ENCODE measurements at places on chromosomes 12 and 14.

GRCh38 chr12:32331133-32331532, 68.2 kb upstream of the FGD4 start:
- no peak for DNase-seq

DNA sequence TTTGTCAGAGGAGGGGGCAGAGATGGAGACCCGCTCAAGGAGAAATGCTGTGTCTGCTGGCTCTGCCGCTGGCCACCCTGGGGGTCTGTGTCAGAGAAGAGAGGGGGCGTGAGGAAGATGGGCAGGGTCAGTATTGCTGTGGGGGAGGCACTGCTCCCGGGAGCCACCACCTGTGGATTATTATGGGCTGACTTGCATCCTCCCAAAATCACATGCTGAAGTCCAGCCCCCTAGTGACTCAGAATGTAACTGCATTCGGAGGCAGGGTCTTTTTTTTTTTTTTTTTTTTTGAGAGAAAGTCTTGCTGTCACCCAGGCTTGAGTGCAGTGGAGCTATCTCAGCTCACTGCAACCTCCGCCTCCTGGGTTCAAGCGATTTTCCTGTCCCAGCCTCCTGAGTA, 12.3 kb downstream of the ABCD4 start:
- no peak for DNase-seq

DNA sequence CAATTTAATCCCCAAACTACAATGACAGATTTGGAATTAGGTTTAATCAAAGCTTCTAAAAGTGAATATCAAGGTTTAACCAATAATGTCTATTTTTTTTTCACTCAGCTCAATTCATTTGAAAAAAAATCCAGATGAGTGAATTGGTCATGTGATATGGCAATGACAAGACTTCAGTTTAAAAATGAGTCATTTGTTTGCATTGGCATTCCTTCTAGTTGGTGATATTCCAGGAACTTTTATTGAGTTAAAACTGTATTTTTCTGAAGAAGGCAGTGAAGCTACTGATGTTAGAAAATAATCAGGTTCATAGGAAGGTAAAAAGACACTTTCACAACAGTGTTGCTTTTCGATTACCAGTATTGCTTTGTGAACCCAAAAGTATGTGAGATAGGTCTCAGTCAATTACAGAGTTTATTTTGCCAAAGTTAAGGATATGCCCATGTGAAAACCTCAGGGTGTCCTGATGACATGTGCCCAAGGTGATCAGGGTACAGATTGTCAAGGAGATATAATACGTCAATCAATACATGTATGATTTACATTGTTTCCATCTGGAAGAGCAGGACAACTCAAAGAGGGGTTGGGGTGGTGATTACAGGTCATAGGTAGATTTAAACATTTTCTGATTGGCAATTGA, 1214.9 kb downstream of the GALC start:
- peak; percentile 74 for DNase-seq

DNA sequence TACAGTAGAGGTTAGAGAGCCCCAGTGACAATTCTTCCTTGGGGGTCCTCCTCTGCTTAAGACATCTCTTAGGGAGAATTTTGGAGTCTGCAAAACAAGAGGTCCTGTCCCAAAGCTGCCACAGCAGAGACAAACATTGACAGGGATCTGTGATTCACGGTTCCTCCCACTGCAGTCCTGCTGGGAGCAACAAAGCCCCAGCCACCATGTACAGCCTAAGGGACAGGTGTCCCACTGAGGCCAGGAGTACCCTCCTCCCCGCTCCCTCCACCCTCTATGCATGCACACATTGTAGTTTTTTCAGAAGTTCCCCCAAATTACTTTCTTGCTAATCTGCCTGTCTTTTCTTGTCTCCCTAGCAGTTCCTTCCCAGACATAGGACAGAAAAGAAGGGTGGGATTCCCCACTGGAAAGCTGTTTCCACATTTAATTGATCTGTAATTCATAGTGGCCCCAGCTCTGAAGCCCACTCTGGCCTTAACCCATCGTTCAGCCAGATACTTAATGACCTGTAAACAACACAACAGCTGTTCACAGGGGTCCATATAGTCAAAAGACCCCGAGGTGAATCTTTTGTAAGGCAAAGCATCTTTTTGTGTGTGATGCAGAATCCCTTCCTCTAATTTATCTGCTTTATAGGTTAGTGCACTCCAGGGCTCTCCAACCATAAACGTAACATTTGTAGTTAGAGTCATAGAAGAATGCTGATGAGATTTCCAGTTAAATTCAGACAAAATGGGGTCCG, 13.9 kb upstream of the PRICKLE1 start:
- no peak for DNase-seq

GRCh38 chr14:29278301-29279263, 512.0 kb downstream of the FOXG1 start:
- no peak for DNase-seq

GRCh38 chr12:113823016-113823415, 143.1 kb downstream of the RBM19 start:
- DNase-seq = no peak

DNA sequence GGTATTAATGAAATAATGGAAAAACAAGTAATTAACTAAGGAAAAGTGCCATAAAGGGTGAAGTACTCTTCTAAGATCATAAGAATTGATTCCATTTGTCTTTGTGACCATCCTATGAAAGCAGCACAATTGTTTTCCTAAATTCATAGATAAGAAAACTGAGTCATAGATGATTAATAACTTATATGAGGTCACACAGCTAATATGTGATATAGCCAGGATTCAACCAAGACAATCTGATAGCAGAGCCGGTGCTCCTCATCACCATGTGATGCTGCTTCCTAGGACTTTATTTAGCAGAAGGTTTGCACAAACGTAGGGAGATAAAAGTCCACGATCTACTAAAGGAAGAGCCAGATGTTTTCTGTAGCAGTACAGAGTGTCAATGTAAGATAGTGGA, 181.5 kb upstream of the SYT1 start:
- no peak for DNase-seq

GRCh38 chr14:55585854-55586253, 5.8 kb downstream of the KTN1 start:
- no peak for DNase-seq

DNA sequence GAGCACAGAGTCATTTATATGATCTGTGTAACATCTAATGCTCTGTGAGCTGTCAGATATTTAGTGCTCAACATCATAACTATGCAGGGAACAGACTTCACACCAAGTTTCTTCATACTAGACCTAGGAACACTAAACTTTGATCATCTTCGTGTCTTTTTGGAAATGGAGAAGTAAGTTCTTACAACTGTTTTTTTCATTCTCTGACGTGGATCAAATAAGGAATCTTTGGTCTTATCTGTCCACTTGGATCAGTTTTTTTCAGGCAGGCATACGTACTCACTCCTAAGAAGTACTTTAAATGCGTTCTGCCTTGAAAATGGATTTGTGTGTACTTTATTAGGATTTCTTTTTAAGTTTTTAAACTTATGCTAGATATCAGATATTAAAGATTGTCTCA, 191.0 kb downstream of the FBXL14 start:
- DNase-seq = no peak

- no peak for DNase-seq
These were observed 818 bp upstream of the SUOX start for GRCh38 chr12:55996201-55996714.

DNA sequence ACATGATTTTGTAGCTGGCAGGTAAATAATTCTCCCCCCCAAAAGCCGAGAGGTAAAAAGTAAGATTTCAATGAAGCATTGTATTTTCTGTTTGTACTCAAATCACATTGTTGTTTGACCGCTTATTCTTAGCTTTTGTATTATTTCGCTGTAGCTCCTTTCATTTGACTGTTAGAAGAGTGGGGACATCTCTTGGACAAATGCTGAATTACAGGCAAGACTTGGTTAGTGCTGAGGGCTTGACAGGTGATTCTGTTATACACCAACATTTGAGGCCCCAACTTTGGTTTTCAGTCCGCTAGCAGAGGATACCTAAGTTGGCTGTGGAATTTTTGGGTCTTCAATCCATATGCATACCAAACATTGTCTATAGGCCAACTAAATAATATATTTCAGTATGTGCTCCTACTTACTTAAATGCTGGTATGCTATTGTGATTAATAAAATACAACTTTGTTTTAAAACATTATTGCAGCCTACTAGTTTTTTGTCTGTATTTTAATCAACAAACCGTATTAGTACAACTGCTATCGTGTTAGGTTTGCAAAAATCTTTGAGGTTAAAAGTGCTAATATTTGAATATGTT, 102.2 kb downstream of the ERC1 start:
- peak; percentile 35 for DNase-seq

DNA sequence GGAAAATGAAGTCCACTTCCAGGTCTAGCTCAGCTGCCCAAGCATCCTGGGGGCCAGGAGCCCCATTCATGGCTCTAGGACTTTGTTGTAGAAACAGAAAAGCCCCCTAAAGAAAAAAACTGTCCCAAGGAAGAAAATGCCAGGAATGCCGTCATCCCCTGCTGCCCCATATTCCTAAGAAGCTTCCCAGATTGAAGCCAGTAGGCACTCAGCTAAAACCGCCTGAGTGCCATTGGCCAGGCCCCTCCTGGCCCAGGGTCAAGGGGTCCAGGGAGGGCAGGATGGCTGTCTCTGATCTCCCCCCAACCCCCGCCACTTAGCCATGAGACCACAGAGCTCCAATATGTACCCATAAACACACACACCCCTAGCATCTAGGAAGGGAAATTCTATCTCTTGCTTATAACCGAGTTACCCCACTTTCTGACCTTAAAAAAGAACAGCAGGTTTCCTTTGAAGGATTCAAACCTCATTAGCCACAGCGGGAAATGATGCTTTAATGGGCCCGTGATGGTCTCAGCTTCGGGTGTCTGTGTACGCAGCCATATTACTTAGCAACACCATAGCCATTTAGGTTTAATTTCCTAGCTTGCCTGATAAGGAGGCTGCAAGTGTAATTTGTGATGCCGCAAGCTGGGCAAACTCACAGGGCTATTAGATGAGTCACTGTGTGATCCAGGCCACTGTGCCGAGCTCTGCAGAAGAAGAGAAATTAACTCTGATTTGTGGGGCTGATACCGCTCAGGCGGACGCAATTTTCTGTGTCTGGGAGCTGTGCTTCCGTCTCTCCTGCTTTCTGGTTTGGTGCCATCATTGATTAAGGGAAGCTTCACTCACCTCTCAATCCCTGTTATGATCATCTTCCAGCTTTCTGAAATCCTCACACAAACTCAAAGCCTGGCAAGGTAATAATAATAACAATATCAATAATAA, 84.2 kb downstream of the GCH1 start:
- DNase-seq = peak; percentile 54

DNA sequence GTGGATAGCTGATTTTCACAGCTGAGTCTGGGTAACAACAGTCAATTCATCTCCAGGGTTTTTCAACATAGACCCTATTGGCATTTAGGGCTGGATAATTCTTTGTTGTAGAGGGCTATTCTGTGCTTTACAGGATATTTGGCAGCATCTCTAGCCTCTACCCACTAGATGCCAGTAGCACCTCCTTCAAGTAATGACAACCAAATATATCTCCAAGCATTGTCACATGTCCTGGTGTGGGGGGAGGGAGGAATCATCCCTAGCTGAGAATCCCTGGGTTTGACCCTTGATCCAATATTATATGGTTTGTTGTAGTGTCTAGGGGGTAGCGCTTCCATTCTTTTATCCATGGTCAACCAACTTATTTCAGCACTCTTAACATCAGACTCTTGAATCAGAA, 157.2 kb downstream of the ANO4 start:
- no peak for DNase-seq

- no peak for DNase-seq
These were observed 12.8 kb upstream of the AQP2 start for GRCh38 chr12:49937639-49938300.

DNA sequence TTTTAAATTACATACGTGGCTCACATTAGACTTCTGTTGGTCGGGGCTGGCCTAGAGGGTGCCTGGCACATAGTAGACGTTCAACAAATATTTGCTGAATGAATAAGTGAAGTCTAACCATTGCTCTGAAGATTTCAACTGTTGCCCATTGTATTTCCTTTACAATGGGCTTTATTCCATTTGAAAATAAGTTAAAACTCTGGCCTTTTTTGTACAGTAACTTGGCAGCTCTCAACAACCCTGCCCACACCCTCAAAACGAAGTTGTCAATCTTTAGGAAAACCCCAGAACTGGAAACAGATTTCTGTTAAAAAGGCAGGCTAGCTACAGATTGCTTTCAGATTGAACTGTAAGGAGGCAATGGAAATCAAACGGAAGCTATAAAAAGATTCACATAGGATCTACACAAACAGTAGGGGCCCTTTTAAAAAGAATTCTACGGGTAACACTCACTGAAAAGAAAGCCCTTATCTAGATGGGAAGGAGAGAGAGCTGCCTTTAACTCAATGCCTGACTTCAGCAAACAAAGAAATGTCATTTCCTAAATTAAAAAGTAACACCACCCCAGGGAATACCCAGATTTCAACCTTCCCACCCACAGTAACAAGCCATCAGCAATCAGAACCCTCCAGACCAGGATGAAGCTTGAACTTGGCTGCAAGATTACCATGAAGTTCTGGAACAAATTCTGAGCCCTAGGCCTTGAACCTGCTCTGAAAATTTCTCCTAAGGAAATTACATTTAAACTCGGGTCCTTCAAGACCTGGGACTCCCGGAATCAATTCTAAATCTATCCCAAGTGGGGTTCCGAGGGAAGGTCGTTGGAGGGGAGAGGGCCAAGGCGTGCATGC, 1.4 kb downstream of the WSB2 start:
- DNase-seq = no peak

DNA sequence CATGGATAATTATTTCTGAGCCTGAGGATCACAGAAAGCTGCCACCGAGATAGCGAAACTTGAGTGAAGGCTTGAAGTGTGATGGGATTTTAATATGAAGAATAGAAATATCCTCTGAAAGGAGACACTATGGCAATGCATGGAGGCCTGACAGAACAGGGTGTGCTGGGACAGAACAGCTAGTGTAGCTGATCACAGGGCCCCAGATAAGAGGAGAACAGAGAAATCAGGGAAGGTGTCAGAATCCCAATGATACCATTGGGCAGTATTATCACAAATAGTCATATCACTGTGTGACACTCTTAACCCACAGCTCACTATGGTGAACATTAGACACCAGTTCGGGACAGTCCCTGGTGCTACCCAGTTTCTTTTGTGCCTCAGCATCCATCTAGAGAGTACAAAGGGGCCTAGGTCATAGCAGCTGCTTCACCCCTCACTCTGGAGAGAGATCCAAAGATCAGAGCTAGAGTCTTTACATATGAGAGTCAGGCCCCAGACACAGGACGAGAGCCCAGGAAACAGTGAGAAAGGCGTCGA, 506 bp upstream of the OR10P1 start:
- DNase-seq = no peak

- DNase-seq = no peak
These were observed 6.0 kb upstream of the SLC38A2 start for GRCh38 chr12:46378530-46378929.

DNA sequence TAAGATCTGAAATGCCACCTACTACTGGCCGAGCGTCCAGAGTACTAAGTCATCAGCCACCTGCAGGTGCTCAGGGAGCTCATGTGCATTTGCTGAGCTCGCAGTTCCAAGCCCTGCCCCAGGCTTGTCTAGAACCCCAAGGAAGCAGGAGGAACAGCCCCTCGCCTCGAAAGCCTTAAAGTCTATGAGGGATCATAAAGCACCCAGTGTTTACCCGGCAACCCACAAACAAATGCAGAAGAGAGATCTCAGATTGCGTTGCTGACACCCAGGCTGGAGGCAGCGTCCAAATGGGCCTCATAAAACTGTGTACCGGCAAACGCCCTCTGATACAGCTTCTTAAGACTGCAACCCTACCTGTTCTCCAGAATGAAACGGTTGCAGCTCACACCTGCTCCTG, 6.8 kb downstream of the KDM2B start:
- no peak for DNase-seq

Data from fibroblast of skin of left quadriceps (primary cell).